ENCODE measurements at places on chromosomes 7 and 10.

GRCh38 chr10:122665329-122665860 is 34.3 kb downstream of the C10orf120 start:
- DNase-seq: no peak

DNA sequence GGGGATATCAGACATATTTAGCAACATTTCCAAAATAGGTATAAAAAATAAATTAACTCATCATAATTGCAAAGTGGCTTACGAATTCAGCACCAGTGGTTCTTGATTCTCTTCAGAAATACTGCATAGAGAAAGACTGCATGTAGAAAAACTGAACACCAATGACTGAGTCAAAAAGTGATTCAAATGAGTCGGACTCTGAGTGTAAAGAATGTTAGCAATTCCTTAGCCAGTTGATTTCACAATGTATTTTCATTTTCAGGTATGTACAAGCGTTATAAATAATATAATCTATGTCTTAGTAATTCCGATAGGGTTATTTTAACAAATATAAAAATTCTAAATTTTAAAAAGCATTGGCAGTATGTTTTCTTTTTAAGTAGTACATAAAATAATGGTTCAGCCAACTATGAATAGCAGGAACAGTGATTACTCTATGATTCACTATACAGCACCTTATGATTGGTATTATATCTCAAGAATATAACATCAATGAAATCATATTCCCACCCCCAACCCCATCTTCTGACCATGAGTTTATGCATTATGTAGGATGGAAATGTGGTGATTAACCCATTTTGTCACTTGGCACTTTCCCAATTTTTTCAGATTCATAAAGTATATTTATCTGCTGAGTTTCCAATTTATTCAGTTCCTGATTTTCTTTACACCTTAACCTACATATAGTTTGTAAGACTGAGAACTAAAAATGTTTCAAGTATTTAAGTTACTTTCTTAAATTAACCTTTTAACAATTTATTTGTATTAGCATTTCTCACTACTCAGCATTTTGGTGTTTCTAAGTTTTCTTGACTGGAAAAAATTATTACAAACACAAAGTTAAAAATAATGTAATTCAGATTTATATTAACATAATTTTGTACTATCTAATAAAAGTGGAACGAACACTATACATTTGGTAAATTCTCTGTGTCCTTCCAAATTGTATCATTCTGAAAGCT is 33.9 kb downstream of the DNAJC1 start:
- DNase-seq: no peak

GRCh38 chr10:92385831-92386230 is 94.9 kb downstream of the MARCHF5 start:
- DNase-seq: no peak

DNA sequence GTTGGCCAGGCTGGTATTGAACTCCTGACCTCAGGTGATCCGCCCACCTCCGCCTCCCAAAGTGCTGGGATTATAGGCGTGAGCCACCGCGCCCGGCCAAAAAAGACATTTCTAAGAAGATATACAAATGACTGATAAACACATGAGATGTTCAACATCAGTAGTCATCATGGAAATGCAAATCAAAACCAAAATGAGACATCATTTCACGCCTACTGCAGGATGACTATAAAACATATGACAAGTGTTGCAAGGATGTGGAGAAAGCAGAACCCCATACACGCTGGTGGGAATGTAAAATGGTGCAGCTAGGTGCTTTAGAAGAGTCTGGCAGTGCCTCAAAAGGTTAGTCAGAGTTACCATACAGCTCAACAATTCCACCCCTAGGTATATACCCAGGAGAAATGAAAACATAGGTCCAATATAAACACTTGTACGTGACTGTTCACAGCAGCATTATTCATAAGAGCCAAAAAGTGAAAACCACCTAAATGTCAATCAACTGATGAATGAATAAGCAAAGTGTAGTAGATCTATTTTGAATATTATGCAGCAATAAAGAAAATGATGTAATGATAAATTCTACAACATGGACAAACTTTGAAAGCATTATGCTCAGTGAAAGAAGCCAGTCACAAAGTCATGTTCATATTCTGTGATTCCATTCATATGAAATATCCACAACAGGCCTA is 24.5 kb downstream of the TMEM209 start:
- DNase-seq: no peak

DNA sequence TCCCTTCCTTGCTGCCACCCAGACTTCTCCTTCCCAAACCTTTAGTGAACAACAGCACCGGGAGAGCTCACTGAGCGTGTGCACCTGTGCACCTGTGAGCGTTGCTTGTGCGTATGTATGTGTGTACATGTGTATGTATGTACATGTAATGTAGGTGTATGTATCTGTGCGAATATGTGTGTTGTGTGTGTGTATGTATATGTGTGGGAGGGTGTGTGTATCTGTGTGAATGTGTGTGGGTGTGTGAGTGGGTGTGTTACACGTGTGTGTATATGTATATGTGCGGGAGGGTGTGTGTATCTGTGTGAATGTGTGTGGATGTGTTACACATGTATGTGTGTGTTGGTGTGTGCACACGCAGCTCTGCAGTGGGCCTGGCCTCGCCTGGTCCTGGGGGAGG is 44.5 kb upstream of the DNAJB6 start:
- no peak for DNase-seq

DNA sequence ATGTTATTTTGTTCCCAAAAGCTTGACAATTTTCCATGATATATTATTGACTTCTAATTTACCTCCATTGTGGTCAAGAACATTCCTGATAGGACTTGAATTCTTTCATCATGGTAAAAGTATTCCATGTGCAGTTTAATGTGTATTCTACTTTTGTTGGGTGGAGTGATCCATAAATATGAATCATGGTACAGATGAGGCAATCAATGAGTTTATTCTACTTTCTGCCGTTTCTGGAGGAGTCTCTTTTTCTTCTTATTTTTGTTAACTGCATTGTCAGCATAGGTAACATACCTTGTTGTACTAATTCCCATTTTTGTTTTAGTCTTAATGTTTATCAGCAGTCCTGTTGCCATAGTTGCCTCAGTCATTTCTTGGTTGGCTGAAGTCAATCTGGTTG is 69.6 kb downstream of the SHOC2 start:
- no peak for DNase-seq

DNA sequence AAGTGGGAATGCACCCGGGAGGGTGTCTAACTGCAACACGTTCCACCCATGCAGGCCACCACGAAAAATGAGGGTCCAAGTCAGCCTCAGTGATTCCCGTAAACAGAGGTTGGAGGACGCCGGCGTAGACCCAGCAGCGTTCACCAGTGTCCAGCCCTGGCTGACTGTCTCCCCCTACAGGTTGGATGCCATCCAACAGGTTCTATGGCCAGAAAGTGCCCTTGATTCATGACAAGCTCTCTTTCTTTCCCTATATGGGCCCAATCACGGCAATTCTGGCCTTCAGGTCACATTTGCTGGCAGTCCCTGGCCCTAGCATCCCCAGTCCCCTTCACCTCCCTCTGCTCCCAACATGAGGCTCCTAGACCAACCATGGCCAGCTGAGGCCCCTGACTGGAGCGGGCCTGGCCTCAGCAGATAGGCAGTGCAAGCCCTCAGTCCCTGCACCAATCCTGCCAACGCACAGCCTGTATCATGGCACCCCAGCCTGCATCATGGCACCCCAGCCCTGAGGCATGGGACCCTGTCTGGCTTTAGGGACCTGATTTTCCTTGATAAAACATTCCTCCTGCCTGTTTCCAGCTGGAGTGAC is 227.4 kb downstream of the GRID1 start:
- no peak for DNase-seq

GRCh38 chr7:73345538-73345937 is 17.6 kb downstream of the FKBP6 start:
- no peak for DNase-seq

GRCh38 chr10:103772096-103772845 is 83.1 kb downstream of the SH3PXD2A start:
- peak; percentile 38 for DNase-seq

GRCh38 chr10:478471-479245 is 210.8 kb downstream of the DIP2C start:
- no peak for DNase-seq

DNA sequence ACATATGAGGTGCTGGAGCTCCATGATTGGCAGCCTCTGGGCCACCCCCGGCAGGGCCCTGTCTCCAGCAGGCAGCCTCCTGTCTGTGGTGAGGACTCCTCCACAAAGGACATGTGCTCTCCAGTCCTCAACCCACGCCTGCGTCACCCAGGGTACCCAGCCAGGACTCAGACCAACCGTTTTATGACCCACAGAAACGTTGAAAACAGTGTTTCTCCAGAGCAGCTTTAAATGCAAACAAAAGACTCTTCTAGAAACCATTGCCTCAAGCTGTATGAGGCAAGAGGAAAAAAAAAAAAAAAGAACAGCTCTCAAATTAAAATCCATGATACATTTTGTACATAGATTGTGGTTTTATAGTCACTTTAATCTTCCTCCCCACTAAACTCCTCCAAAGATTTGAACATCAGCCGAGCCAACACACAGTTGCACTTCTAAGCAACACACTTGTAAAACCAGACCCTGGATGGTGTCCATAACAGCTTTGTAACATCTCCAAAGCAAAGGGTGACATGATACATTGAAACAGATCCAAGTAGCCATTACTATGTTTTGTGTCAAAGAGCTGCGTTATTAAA is 175.0 kb upstream of the LYZL2 start:
- DNase-seq: no peak

DNA sequence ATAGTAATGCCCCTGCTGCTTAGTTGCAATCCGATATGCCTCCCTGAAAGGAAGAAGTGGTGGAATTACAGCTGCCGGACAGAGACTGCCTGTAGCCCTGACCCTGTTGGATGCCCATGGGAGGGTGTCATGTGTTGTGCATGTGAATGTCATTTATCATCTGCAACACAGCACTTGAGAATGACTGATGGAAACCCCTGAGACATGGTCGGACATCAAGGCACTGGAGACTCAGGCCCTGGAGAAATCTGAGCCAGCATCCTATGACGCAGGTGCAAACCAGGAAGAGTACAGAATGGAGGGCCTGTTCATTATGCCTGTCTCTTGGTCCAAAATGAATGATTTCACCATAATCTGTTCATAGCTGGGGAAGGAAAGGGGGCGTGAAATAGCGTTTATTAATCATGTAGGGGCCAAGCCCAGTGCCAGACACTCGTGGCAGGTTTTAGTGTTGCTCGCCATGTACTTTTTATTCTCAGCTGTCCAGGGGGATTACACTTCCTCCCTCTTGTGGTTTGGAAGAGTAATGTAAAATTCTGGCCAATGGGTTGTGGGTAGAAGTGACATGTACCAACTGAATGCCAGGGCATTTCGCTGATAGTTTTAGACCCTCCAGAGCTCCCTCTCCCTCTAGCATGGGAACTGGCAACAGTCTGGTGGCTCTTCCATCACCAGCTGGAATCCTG is 23.0 kb upstream of the LEP start:
- DNase-seq: no peak
